ENCODE measurements at places on chromosomes 5 and 9.

- peak; percentile 38 for DNase-seq
Measured at GRCh38 chr9:37920471-37921167, 16.7 kb upstream of the SLC25A51 start.

DNA sequence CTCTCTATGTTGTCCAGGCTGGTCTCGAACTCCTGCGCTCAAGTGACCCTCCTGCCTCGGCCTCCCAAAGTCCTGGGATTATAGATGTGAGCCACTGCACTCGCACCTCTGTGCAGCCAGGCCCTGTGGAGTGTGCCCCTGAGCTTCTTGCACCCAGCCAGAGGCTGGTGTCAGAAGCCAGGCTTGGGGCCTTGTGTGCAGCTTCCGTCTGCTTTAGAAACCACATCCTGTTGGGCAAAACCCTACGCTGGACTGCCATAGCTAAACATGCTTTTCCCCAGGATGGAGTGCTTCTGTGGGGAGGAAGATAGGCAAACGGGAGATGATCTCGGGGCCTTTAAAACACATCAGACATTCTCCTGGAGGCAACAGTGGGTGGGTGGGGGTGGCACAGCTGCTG lies 40.1 kb downstream of the PRRT1B start:
- DNase-seq = peak; percentile 76

DNA sequence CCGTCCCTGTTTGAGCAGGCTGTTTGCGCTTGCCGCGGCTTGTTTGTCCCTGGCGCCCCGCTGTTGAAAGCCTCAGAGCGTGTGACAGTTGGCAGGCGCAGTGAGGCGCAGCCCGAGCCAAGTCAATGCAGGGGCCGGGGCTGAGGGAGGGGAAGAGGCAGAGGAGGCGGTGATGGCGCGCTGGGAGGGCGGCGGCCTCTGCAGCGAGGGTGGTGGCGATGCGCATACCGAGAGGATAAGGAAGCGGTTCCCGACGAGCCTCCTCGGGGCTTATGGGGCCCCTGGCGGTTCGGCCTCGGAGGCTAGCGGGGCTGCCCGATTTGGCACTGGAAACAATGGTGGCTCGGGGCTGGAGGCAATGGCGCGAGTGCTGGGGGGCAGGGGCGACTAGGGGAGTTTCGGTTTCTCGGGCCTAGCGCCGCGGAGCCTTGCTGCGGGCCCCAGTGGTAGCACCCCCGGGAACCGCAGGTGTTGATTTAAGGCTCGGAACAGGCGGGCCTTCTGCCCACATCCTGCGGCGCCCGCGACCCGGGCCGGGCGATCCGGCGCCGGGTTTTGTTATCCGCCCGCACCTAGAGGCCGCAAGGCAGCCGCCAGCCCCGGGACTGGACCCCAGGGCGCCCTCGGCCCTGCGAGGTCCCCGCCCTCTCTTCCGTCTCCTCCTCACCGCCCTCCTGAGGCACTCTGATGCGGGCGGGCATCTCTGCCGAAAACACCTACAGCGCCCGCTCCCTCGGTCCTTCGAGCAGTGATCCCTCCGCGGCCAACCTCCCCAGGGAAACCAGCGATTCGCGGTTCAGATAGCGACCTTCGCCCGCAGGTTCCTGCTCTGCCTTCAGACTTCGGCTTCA lies 947 bp upstream of the LNPEP start:
- peak; percentile 97 for DNase-seq

GRCh38 chr9:85510830-85511504 lies 230.8 kb downstream of the AGTPBP1 start:
- DNase-seq = no peak

DNA sequence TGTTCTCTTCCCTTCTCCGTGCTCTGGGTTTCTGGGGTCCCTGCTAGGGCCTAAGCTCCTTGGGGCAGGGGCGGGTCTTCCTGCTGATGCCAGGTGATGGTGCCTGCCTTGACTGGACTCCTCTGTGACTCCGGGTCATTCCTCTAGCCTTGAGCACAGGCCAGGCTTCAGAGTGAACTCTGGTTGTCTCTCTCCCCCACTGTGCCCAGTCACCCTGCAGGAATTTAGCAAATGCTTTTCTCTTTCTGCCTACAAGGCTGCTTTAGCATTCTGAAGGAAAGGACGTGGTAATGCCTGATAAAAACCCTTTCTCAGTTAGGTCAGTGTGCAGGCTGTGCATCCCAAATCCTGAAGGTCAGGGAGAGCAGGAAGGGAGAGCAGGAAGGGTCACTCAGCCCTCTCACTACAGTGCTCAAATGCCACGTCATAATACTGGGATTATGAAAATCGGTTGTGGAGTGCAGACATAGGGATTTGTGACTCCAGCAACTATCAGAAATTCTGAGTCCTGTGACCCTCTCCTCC lies 2.7 kb downstream of the CXCL14 start:
- DNase-seq = no peak

- DNase-seq = no peak
Measured at GRCh38 chr9:68983008-68983411, 30.9 kb downstream of the PRKACG start.

Data from activated CD4-positive, alpha-beta memory T cell treated with anti-CD3 and anti-CD28 coated beads, Interleukin-2, amount 10 ng/mL, durations not matched to agents 7 days and 5 days (primary cell).